ENCODE measurements at places on chromosomes 4 and X. TPM values are rescaled to one million over a fixed set of nuclear protein-coding genes. Genes with fewer than 3 reads are reported as not detected.
A peak's percentile ranks its signal among the peaks of the same experiment; 100 is the strongest.

DNA sequence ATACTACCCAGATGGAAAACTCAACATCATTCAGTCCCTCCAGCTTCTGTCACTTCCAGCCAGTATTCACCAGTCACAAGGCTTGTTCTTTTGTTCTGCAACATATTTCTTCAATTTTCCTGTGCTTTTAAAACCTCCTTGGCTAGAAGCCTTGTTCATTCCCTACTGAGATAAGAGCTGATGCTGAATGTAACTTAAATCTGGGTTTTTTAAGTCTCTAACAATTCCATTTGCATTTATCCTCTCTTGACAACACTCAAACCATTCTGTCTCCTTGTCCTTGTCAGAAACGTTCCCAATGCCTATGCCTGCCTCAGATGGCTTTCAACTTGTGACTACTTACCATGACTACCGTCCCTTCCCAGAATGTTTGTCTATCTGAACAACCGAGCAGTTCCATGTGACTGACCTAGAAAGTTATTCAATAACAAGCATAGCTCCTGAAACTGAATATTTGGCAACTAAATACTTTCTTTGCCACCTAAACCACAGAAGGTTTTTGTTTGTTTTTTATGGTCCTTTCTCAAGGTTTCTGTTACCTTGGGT, 682.9 kb upstream of the GALNTL6 start:
- H3K36me3 ChIP-seq = no peaks in the 10 kb centered on the region
- no peak overlapping the region for H3K27ac ChIP-seq
- H3K27me3 ChIP-seq = no peaks in the 10 kb centered on the region
- H3K4me3 ChIP-seq = no peak overlapping the region
- no peak for DNase-seq
- no peaks in the 10 kb centered on the region for H3K4me1 ChIP-seq

GRCh38 chrX:36445566-36445965, 526.0 kb downstream of the CFAP47 start:
- DNase-seq = no peak
- no peaks in the 10 kb centered on the region for H3K36me3 ChIP-seq
- no peak overlapping the region for H3K4me3 ChIP-seq
- no peaks in the 10 kb centered on the region for H3K27me3 ChIP-seq

GRCh38 chrX:37441377-37441776, 92.2 kb downstream of the PRRG1 start:
- no peaks in the 10 kb centered on the region for H3K27me3 ChIP-seq
- H3K4me1 ChIP-seq = no peaks in the 10 kb centered on the region
- H3K36me3 ChIP-seq = no peaks in the 10 kb centered on the region
- no peak overlapping the region for H3K4me3 ChIP-seq

DNA sequence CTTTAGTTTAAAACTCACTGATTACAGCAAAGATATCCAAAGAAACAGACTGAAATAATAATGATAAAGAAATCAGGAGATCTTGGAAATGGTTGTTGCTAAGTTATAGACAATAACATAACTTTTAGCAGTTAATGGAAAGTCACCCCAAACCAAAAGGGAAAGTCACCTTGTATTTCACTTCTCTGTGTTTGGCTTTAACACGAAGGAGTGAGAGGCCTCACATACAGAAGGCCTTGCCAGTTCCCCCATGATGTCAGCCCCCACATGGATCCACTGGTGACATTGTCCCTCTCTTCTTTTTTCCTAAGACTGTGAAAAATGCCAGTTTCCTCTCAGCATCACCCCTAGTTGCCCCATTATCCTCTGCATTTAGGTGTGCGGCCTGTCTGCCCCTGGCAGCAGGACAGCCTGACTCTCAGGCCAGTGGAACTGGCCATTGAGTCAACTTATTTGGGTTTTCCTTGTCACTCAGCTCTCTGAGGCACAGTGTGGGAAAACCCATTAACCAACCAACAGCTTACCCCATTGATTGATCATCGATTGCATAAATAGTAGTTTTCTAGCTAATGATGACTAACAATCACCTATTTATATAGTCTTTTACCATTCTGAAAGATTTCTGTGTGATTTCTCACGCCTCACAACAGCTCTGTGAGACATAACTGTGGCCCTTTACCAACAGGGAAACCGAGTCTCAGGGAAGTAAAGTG, 308.1 kb downstream of the PTTG2 start:
- DNase-seq = no peak
- H3K27ac ChIP-seq = no peak overlapping the region
- H3K4me3 ChIP-seq = no peak overlapping the region
- H3K4me1 ChIP-seq = no peaks in the 10 kb centered on the region

DNA sequence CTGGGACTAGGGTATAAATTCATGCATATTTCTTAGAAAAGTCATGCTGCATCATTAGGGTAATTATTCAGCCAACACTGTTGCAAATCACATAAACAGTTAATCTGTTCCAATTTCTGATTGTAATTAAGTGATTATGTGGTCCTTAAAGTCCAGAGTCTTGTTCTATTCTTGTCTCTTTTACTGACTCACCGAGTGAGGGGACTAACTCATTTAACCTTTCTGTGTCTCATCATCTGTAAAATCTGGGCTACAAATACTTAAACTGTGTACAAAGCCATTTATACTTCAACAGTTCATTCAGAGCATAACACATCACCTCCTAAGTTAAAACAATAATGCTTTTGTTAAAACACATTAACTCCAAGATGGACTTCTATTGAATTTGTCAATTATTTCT, 65.4 kb upstream of the KLHL13 start:
- no peaks in the 10 kb centered on the region for H3K36me3 ChIP-seq
- no peaks in the 10 kb centered on the region for H3K27me3 ChIP-seq
- no peak for DNase-seq
- H3K4me3 ChIP-seq = no peak overlapping the region

The RBMX2 gene
- total RNA-seq = 26.4 TPM

The SPON2 gene
- total RNA-seq = 28.0 TPM

The MAGEH1 gene
- 14.6 TPM for total RNA-seq

The NOX1 gene
- not detected for total RNA-seq

The CSTF2 gene
- total RNA-seq = 44.5 TPM

DNA sequence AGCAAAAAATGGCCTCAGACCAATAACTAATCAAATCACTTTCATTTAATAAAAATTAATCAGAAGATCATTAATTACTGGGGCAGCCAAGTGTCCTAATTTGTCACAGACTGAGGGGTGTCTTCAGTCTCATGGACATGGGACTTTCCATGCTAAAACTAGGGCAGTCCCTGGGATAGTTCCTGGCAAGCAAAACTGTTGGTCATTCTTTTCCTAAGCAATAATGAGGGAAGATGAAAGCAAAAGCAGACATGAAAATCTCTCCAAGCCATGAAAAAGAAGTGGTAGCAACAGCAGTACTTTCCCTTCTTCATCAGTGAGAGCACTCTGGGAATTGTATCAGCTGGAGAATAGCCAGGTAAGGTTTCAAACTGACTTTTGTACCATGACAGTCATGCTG, 3.7 kb upstream of the ANTXR2 start:
- H3K4me3 ChIP-seq = no peak overlapping the region
- H3K4me1 ChIP-seq = peaks cover 61% of the 10 kb centered on the region
- peaks cover 32% of the 10 kb centered on the region for H3K36me3 ChIP-seq
- no peak for DNase-seq
- H3K27ac ChIP-seq = no peak overlapping the region
- H3K27me3 ChIP-seq = peaks cover 2% of the 10 kb centered on the region

The FAM9C gene
- not detected for total RNA-seq

The CPE gene
- not detected for total RNA-seq

The TKTL1 gene
- total RNA-seq = 1.1 TPM

DNA sequence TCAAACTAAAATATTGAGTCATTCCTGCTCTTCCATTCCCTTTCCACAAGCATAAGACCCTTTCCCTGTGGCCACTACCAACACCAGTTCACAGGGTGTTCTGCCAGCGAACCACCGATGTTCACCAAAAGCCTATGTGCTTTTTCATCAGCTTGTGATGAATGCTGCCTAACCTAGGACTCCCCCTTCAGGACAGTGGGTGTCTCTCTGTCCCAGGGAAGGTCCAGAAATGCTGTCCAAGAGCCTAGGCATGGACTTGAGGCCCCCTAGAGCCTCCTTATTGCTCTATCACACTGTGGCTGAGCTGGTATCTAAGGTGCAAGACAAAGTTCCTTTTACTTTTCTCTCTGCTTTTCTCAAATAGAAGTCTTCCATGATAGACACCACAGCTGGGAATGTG, 1015.6 kb downstream of the PCDH19 start:
- no peaks in the 10 kb centered on the region for H3K4me1 ChIP-seq
- no peak for DNase-seq
- no peaks in the 10 kb centered on the region for H3K27me3 ChIP-seq
- no peak overlapping the region for H3K4me3 ChIP-seq
- no peaks in the 10 kb centered on the region for H3K36me3 ChIP-seq
- no peak overlapping the region for H3K27ac ChIP-seq

GRCh38 chrX:37349221-37350033, at the start of gene PRRG1:
Gene PRRG1, plus strand, starts transcription at chrX:37349364. Its CDS starts 56,886 bp downstream, at chrX:37406250.
- peaks cover 14% of the 10 kb centered on the region for H3K27me3 ChIP-seq
- H3K4me3 ChIP-seq = no peak within 1 kb of the TSS
- no peak for DNase-seq
- no peak within 1 kb of the TSS for H3K27ac ChIP-seq
- H3K4me1 ChIP-seq = peaks cover 3% of the 10 kb centered on the region

DNA sequence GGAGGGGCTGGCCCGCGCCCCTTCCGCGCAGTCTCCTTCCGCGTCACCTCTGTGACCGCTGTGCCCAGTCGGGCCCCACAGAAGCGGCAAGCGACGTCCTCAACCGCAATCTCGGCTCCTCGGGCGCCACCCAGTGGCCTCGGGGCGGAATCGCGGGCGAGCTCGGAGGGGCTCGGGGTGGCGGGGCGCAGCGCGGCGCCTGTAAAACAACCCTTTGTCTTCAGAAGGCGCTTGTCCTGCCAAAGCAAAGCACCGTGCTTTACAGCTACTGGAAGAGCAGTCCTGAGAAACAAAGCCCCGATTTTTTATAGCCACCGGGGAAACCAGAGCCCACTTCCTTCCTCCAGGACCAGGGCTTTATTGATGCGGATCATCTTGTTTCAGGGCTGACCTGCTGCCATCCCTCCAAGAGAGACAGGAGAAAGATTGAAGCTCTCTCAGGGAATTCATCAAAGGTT, 37.3 kb upstream of the CDKN2AIP start:
- peak overlapping the region; percentile 69 for H3K27ac ChIP-seq
- no peaks in the 10 kb centered on the region for H3K36me3 ChIP-seq
- peak; percentile 90 for DNase-seq
- H3K27me3 ChIP-seq = no peaks in the 10 kb centered on the region

The CHST7 gene
- 5.9 TPM for total RNA-seq

The NPFFR2 gene
- total RNA-seq = not detected

DNA sequence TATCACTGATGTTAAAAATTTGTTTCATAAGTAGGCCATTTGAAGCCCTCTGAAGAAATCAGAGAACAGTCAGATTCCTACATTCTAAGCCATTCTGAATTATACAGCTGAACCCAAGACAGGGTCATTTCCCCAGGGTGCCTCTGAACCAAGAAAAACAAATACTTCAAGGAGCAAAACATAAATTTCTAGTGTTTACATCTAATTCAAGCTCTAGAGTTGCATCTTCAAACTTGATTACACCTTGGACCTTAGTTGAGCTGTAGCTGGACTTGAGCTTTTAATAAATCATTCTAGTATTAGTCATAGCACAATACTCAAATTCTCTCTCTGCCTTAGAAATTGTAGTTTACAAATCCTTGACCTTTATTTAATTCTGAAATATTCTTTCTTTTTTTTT, 87.6 kb upstream of the IL15 start:
- H3K27me3 ChIP-seq = no peaks in the 10 kb centered on the region
- no peak for DNase-seq
- no peak overlapping the region for H3K4me3 ChIP-seq
- H3K4me1 ChIP-seq = no peaks in the 10 kb centered on the region
- no peak overlapping the region for H3K27ac ChIP-seq

GRCh38 chr4:77149789-77150188, 7.2 kb upstream of the CCNG2 start:
- no peak overlapping the region for H3K4me3 ChIP-seq
- peaks cover 8% of the 10 kb centered on the region for H3K27me3 ChIP-seq
- no peak for DNase-seq
- H3K36me3 ChIP-seq = no peaks in the 10 kb centered on the region
- peaks cover 19% of the 10 kb centered on the region for H3K4me1 ChIP-seq

The GIMD1 gene
- total RNA-seq = not detected

The CCSER1 gene
- not detected for total RNA-seq

DNA sequence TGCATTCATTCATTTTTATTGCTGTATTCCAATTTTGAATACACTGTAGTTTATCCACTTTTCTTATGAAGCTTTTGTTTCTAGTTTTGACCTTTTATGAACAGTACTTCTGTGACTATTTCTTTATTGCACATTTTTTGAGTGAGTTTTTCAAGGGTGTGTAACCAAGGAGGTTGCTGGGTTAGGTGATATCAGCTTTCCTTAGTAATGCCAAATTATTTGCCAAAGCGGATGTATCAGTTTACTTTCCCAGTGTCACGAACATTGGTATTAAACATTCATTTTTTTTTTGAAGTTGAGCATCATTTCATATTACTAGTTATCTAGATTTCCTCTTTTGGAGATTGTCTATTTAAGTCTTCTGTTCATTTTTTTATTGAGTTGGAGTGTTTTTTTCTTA, 32.9 kb downstream of the STIM2 start:
- H3K4me3 ChIP-seq = no peak overlapping the region
- no peaks in the 10 kb centered on the region for H3K27me3 ChIP-seq
- H3K27ac ChIP-seq = no peak overlapping the region
- DNase-seq = no peak
- H3K36me3 ChIP-seq = peaks cover 62% of the 10 kb centered on the region

DNA sequence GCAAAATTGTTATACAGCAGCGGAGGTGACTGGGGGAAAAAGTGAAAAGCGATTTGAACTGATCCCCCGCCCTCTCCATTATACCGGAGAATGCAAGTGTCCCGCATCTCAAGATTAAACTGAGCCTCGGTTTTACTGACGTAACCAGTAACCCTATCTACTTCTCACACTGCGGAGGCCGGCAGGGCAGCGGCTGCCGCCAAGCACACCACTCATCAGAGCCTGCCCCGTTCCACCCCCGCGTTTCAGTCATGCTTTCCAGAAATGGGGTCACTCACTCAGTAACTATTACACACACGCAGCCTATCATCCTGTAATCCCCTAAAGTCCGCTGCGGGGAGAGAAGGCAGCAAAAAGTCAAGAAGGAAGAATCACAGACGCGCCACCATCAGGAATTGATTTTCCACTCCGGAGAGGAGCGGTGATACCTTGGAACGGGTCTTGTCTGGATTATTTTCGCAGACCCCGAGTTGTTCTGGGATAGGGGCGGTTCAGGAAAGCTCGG, 1.4 kb downstream of the RPS6KA3 start:
- peak overlapping the region; percentile 93 for H3K4me3 ChIP-seq
- peaks cover 6% of the 10 kb centered on the region for H3K36me3 ChIP-seq
- DNase-seq = peak; percentile 79
- H3K27ac ChIP-seq = peak overlapping the region; percentile 90

- no peak overlapping the region for H3K27ac ChIP-seq
- DNase-seq = no peak
- H3K36me3 ChIP-seq = no peaks in the 10 kb centered on the region
- H3K4me3 ChIP-seq = no peak overlapping the region
- no peaks in the 10 kb centered on the region for H3K4me1 ChIP-seq
Observed at GRCh38 chr4:55801498-55801897, 18.1 kb upstream of the EXOC1L start.

DNA sequence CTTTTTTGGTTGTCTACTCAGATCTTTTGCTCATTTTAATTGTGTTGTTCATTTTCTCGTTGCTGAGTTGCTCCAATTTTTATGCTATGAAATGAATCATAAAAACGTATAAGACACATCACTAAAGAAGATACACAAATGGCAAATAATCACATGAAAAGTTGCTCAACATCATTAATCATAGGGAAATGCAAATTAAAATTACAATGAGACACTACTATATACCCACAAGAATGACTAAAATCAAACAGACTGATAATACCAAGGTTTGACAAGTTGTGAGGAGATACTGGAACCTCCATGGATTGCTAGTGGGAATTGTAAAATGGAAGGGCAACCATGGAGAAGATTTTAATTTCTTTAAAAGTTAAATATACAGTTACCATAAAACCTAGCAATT, 17.0 kb downstream of the GSTCD start:
- no peak for DNase-seq
- H3K27me3 ChIP-seq = no peaks in the 10 kb centered on the region
- H3K36me3 ChIP-seq = peaks cover 22% of the 10 kb centered on the region
- H3K27ac ChIP-seq = no peak overlapping the region
